ENCODE measurements at places on chromosomes 5 and 9.

GRCh38 chr5:131973089-131973712 is 27.7 kb upstream of the MEIKIN start:
- no peak for DNase-seq

DNA sequence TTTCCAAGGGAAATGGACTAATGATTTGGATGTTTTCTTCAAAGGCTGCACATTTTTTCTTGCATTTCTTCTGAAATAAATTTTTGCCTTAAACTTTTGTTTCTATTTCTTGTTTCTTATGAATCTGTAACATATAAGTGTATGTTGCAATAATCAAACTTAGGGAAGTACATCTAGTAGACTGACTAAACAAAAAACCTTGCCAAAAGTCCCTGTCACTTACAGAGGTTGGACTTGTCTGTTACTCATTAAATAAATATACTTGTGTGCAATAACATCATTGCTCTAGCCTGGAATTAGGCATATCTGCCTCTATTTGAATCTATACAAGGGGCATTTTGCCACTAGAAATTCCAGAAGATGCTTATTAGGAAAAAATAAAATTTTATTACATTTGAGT is 56.6 kb downstream of the C6 start:
- DNase-seq: no peak

- DNase-seq: no peak
Measured at GRCh38 chr5:93299681-93300308, 281.2 kb downstream of the NR2F1-AS1 start.

DNA sequence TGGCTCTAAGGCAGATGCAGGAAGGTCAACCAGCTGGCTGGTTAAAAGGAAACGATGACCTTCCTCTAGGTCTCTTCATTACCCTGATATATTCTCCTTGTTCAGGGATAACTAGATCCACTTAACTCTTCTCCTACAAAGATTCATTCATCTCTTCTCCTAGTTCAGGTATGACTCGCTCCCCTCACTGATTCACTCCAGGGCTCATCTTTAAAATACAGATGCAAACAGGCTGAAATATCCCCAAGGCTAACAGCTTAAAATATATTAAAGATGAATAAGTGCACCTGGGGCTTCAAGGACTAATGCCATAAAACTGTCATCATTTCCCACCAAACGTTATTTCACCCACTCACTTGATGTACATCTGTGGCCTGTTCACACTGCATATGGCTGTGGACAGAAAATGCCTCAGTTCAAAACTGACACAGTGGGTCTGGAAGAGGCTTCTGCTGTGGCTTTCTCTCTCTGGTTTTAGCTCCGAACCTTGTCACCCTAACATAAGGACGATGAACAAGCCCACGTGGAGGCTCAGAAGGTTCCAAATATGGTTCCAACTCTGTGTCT is 366.9 kb downstream of the DEPDC1B start:
- DNase-seq: no peak

DNA sequence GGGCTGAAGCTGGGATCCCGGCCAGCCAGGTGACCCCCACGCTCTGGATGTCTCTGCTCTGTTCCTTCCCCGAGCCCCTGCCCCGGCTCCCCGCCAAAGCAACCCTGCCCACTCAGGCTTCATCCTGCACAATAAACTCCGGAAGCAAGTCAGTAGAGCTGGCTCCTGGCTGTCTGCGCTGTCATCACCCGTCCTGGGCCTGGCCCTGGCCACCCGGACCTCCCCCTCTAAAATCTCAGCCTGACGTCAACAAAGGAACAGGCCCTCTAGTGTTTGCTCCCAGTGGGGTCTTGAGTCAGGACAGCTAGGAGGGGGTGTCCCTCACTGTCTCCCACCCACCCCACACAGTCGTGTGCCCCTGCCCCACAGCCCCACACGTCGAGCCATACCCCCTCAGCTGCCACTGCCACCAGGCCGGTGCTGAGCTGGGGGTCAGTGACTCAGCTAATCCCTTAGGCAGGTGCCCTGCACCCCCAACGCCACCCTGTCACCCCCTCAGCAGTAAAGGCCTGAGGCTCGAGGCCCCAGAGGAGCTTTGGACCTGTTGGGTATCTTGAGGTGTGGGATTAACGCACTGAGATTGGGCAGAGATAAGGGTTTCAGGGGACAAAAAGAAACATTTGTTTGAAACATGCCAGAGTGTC is 1.1 kb upstream of the LCNL1 start:
- no peak for DNase-seq

DNA sequence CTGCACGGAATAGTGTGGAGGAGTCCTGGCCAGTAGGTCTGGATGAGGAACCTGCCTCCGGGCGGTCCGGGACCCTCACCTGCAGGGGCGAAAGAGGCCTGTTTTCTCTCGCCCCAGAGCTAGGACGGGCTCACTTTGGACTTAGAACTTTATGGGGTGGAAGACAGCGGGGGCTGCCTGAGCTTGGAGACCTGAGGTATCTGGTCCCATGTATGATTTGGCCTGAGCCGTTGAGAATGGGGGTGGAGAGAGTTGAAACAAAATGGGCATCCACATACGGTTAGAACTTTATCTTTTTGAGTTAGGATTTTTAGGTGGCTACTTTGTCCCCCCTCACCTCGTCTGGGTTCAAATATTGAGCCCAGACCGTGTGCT is 681 bp upstream of the ETF1 start:
- DNase-seq: no peak

- DNase-seq: no peak
Measured at GRCh38 chr5:43336159-43336558, 22.9 kb upstream of the HMGCS1 start.

GRCh38 chr5:35247648-35248034 is 17.4 kb upstream of the PRLR start:
- DNase-seq: no peak

- DNase-seq: no peak
Measured at GRCh38 chr9:136858452-136858843, 6.3 kb downstream of the MAMDC4 start.

DNA sequence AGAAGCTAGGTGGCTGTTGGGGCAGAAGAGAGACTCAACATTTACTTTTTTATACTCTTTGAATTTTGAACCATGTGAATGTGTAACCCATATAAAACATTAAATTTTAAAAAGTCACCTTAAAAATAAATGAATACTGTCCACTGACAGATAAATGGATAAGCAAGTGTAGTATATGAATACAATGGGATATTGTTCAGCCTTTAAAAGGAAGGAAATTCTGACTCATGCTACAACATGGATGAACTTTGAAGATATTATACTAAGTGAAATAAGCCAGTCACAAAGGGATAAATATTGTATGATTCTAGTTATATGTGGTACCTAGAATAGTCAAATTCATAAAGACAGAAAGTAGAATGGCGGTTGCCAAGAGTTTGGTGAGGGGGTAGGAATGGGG is 113.9 kb downstream of the TMEM174 start:
- DNase-seq: no peak

DNA sequence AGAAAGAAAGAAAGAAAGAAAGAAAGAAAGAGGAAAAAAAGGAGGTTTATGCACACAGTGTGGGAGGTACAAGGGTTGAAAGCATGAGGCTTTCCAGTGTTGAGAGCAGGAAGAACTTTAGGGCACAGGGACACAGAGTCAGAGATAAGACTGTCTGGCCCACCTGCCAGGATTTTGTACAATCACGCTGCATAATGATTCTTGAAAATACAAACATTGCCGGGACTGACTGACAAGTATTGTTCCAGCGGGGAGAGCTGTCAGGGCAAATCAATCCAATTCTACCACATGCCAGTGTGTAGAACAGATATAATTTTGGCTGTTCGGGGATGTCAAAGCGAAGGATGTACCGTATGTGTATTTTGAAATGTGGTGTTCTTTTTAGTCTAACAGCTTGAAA is 254.7 kb downstream of the NTRK2 start:
- DNase-seq: no peak

- no peak for DNase-seq
Measured at GRCh38 chr9:9079473-9079872, 1279.9 kb upstream of the DMAC1 start.

DNA sequence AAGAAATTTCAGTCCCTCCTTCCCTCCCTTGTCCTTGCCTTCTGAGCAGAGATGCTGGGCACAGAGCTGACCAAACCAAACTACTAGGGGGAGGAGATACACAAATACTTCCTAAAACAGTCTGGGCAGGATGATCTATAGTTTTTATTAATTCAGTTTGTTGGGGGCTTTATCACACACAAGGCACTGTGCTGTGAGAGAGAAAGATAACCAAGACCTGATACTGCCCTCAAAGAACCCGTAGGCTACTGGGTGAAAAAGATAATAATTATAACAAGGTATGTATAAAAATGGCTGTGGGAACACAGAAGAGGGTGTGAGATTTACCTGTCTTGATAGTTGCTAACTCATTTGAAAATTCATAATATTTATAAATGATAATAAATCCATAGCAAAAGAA is 354.7 kb downstream of the NDUFS4 start:
- DNase-seq: no peak

DNA sequence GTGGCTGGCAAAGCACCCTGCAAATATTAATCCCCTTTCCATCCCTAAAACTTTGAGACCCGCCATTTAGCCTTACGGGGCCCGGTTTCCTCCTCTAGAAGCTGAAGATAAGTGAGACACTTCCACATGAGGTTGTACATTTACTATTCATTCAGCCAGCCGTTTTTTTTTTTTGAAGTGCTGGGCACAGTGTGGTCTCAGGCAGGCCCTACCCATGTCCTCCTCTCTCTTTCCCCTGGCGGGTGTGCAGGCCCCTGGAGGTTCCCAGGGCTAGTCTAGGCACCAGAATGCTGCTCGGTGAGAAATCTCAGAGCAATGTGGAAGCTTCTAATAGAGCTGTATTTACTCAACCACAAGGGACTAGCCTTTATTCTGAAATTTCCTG is 107.4 kb upstream of the LARP1 start:
- DNase-seq: no peak

- no peak for DNase-seq
Measured at GRCh38 chr5:8561854-8562253, 692.9 kb downstream of the MTRR start.

DNA sequence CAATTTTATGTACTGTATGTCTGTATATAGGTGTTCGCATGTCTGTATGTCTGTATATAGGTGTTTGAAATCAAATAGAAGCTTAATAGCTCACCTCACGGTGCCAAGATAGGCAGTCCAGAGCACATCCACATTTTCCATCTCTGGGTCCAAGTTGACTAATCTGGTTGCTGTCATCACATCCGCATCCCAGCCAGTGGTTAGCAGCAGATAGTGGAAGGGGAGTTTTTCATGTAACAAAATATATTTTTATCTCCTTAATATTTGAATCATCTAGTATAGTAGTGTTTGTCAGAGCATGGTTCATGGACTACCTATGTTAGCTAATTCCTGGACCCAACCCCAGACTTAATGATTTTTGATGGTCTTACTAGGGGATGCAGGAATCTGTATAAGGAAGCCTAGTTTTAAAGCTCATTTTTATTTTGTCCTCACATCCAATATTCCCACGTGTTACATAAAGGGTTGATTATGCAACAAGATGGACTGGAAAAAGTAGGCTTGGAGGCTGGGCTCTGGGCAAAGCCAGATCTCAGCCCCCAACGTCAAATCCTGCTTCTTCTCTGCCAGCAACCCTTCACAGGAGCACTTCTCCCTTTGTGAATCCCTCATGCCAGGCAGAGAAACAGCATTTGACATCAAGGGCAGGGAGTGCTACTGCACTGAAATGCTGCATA is 219.7 kb downstream of the ZSWIM6 start:
- DNase-seq: no peak

- no peak for DNase-seq
Measured at GRCh38 chr9:101467690-101468089, 32.1 kb upstream of the ALDOB start.

- no peak for DNase-seq
Measured at GRCh38 chr9:118366228-118366627, 662.0 kb downstream of the TLR4 start.

GRCh38 chr9:17994695-17995425 is 416.0 kb downstream of the SH3GL2 start:
- no peak for DNase-seq
